ENCODE measurements at places on chromosomes 1 and 21.

DNA sequence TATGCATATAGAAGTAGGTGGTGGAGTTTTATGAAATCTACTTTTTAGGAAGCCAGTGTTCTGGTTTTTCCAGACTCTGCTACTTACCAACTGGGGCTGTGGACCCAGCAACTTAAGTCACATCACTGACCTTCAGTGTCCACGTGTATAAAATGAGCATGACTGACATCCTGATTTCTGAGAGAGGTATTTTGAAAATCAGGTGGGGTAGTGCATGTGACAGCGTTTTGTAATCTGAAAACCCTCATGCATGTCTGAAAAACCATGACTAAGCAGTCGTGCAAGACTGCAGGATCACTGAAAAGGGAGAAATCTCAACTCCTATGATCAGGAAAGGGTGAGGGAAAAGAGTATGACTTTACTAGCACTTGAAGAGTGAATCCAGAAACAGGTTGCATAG is 26.1 kb downstream of the CR1L start:
- no peak for DNase-seq

DNA sequence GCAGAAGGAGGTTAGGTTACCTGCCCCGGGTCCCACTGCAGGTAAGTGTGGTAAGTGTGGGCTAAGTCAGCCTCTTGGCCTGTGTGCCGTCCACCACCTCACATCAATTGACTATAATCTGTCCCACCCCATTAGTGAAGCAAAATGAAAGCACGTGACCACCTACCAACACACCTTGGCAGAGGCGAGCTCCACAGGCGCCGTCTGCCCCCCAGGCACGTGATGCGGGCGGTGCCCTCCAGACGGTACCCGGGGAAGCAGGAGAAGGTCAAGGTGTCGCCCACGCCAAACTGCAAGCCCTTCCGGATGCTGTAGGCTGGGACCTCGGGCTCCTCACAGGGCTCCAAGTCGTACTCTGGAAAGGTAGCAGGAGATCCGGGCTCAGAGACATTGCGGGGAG is 149.5 kb upstream of the HMGB4 start:
- DNase-seq, result no peak

DNA sequence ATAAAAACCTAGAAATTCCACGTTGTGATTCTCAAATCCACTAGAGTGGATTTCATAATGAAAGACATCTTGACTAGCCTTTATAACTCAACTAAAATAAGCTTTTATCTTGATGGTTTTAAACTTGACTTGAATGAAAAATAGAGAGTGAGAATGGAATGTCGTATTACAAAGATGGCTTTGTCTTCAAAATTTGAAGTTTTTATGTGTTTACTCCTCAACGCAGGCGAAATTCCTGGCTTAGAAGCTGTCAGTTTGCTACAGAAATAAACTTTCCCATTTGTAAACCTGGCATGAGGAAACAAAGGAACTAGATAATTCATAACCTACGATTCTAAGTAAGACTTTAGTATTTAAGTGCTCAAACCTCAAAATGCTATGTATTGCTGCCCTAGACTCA is 90.0 kb upstream of the KRTAP19-8 start:
- no peak for DNase-seq

DNA sequence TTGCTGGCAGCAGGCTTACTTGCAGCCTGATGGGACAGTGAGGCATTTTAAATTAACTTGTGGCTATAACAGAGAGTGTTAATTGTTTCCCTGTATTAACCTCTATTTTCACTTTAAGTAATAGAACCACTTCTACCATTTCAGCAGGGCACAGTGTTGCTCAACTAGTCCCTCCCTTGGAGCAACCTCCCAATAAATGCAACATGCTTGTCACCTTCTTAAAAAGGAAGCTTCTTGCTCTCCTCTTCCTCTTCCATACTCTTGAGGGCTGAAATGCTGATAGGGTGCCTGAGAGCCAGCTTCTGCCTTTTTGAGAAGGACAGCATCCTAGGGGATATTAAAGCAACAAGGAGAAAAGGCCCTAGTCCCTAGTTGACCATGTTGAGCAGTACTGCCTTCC is 52.1 kb downstream of the C4BPA start:
- no peak for DNase-seq

GRCh38 chr1:209895709-209896108 is 42.3 kb upstream of the SYT14 start:
- DNase-seq, result no peak

DNA sequence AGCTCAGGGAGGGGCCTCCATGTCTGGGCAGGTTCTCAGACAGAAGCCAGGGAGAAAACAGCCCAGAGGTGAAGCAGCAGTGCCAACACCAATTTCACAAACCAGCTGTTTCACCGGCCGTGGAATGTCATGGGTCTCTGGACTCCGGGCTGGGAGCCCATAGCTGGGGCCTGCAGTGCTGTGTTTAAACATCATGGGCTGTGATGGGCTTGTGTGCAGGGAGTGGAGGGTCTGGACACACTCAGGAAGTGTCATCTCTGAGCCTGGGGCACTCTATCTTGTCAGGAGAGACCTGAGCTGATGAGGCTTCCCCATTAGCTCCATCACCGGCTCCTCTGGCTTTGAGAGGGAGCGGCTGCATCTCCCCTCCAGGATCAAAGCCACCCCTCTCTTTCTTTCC is 173.6 kb upstream of the IGSF21 start:
- DNase-seq, result no peak

GRCh38 chr21:42569732-42570301 is 56.2 kb downstream of the SLC37A1 start:
- DNase-seq, result no peak

DNA sequence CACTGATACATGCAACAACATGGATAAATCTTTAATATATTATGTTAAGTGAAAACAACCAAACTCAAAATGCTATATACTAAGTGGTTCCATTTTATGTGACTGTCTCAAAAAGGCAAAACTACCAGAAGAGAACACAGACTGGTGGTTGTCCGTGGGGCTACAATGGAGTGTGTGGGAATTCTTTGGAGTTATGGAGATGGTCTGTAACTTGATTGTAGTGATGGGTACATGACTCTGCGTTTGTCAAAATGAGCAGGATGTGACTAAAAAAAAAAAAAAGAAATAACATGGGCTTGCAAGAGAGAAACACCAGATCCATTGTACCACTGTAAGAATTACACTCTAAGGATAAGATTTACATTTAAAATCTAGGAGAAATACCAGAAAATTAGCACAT is 52.2 kb upstream of the KIAA1614 start:
- DNase-seq, result no peak

DNA sequence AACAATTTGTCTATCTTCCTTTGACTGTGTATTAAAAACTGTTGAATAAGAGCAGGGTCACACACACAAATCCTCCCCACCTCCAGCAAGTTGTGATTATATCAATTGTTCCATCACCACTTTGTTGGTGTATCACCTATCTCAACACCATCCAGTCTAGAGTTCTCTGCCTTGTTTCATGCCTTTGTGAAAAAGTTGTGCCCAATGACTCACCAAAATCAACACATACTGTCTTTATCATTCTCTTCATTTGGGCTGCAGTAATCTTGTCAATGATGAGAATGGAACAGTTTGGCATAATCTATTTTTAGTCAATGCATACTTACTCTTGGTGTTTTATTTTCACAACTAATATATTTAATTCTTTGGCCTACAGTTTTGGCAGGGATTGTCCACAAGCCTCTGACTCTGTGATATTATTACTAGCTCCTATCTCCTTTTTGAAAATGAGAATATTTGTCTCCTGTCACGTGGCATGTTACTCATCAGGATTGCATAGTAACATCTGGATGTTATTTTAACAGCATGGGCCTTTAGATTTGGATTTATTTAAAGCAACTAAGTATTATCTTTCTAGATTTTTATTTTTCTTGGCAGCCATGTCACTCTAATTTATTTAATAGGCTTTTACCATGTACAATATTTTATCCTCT is 5.1 kb downstream of the C1orf87 start:
- DNase-seq, result peak; percentile 33

GRCh38 chr1:203479646-203480045 is 4.0 kb downstream of the PRELP start:
- no peak for DNase-seq

GRCh38 chr1:54397980-54398379 is 8.2 kb downstream of the SSBP3 start:
- DNase-seq, result no peak

DNA sequence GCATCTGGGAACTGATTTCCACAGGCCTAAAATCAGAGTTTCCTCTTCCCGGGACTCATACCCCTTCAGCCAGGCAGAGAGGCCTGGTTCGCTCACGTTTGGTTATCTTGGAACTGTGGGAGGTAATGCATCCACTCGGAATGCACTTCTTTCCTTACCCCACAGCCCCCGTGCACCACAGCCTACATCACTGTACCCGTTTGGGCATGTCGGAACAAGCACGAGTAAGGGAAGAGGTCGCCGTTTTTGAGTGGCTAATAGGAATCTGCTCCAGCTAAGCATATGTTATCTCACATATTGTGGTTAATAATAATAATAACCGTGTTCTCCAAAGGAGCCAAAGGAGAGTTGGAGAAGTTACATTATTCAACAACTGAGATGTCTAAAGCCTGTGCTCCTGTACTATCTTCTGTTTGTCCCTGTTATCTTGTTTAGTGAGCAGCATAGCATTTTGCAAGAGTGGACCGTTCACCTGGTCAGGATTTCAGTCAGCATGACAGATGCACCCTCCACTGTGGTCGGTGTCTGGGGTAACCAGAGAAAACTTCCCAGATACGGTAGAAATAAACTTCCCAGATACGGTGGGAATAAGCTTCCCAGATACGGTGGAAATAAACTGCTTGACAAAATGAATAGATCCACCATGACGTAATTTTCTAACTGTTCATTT is 198.6 kb downstream of the SDCCAG8 start:
- DNase-seq, result no peak

DNA sequence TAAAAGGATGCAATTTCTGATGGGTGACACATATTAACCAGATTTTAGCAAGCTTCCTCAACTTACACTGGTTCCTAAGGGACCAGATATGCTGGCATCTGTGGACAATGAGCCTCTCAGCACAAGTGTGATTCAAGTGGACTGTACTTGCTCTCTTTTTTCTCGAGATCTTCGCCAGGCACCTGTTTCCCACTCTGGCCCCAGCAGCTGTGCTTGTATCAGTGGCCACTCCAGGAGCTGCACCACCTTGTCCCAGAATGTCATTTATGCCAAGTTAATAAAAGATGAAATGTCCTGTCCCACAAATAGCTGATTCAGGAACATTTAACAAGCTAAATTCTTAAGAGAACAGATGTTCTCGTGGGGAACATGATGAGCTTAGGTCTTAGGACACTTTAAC is 14.6 kb downstream of the C1orf198 start:
- no peak for DNase-seq

DNA sequence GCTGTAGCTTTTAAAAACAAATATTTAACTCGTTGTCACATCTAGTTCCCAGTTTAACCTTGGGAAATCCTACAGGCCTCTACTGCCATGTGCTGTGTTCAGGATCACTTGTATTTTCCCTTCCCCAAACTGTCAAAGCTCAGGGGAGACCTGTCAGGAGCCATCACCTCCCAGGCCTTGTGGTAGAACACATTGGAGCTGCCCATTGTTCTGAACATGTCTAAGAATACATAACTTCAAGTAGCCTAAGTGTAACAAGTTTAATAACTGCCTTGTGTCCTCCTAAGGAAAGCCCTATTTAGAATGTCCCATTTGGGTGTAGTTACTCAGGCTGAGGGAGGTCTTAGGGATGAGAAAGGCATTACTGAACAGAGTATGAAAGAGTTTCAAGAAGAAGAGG is 28.6 kb upstream of the PIGC start:
- DNase-seq, result no peak

DNA sequence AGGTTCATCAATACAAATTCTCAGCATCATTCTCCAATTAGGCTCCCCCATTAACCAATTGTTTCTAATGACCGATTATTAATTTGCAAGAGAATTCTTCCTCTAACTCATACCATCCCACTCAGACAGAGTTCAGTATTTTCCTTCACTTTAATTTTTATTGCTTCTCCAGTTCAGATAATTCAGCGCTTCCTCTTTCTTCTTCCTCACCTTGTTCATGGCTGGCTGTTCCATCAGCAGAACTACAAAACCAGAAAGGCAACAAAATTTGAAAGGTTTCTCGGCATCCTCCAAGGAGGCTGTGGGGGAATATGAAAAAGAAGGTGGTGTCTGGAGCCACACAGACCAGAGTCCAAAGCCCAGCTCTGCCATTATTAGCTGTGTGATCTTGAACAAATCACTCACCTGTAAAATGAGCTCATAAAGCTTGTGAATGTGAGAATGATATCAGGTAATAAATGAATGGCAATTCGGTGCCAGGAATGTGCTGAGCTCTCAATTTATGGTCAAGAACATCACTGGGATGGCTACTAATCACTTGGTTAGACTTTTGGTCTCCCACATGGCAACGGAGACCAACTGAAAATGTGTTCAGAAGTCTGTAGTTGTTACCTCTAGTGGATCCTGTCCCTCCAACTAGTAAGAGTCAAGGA is 11.7 kb upstream of the ZNF436 start:
- DNase-seq, result no peak

- no peak for DNase-seq
Observed at GRCh38 chr1:24850328-24850920, 79.7 kb downstream of the RUNX3 start.

DNA sequence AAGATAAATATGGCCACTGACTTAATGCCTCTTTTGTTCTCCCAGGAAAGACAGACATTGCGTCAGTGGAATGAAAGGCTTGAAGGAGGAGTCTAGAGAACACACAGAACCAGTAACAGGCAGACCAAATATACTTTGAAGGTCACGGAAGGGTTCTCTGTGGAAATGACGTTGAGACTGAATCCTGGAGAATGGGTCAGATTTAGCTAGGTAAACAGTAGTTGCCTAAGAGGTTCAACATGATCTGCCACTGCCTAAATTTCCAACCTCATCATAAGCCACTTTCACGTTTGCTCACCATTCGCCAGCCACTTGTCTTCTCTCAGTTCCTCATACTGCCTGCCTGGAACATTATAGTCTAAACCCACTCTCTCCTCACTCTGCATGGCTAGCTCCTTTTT is 20.5 kb downstream of the PLA2G4A start:
- DNase-seq, result no peak

GRCh38 chr1:53430261-53430660 is 28.9 kb upstream of the DMRTB1 start:
- no peak for DNase-seq

- DNase-seq, result no peak
Observed at GRCh38 chr1:160428655-160429054, 28.3 kb downstream of the VANGL2 start.

DNA sequence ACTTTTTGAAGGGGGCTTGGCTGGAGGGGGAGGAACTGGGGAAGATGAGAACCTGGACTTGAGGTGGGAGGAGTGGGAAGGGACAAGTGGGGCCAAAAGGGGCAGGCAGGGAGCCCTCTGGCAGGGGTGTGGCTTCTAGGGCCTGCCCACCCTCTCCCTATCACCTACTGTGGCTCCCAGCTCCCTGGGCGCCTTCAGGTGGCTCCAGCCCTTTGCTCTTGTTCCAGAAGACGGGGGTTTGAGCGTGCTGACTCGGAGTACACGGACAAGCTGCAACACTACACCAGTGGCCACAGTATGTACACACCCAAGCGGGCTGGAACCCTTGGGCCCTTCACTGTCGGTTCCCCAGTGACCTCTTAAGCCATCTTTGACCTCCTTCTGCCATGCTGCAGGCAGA is 76.5 kb downstream of the LACTBL1 start:
- no peak for DNase-seq

- peak; percentile 59 for DNase-seq
Observed at GRCh38 chr21:34129039-34129891, 55.9 kb downstream of the MRPS6 start.

- no peak for DNase-seq
Observed at GRCh38 chr1:180620581-180620980, 11.2 kb upstream of the XPR1 start.

- DNase-seq, result no peak
Observed at GRCh38 chr1:211564084-211564483, 14.9 kb downstream of the SLC30A1 start.

- DNase-seq, result no peak
Observed at GRCh38 chr1:103199001-103199400, 90.7 kb upstream of the COL11A1 start.

Data from BJ (cell line).